Activated T-cell treated with anti-CD3 and anti-CD28 coated beads, Interleukin-2, amount 50 U/mL, for 1 hour (primary cell): ENCODE measurements at places on chromosomes 2 and 18.

DNA sequence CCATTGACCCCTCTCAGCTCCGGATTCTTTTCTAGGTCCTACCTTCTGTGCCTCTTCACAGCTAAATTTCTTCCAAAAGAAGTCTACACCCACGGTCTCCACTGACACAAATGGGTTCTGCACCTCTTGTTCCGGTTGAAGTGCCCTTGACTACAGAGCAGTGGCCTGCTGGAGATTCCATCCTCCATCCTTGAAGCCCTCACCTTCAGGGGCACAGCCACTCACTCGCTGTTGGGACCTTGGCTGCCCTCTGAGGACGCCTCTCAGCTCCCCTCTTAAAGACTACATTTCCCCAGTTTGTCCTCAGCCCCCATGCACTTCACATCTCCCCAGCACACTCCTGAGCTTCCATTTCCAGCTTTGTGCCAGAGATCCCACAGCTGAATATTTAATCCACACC lies 226.3 kb downstream of the ATAD2B start:
- DNase-seq: no peak

DNA sequence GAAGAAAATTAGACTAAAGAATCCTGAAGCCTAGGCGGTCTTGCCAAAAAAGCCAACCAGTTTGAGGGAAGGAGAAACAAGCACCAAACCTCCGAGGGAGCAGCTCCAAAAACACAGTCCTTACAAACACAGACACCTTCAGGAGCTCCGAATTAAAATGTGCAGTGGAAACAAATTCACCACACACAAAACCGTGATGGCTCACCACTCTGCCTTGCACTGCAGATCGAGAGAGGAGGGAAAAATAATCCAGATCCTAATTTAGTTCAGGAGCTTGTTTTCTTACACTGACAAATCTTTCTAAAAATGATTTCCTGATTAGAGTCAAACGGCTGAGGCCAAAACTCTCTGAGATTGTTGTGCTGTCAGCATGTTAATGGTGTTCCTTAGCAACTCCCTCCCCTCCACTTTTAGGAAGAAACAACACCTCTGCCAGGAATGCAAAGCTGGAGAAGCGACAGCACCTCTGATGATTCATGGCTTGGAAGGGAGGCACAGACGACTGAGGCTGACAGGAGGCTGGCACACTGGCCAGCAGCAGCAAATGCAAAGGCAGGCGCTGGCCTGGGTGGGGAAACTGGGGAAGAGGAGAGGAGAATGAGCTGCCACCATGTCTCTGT lies 249.4 kb upstream of the KLHL29 start:
- DNase-seq: no peak

DNA sequence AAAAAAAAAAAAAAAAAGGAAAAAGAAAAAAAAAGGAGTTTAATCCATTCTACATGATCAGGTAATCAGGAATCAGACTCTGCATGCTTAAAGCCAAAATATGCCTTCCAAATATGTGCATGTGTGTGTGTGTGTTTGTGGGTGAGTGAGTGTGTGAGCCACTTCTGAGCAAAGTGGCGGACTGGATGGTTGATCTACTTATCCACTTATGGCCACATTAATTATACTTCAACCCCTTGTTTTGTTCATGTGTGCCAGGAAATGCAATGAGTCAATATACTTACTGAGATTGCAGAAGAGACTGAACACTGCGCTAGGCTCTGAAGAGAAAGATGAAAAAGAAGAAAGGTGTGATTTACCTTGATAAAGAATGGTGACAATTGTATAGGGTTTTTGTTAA lies 586.5 kb upstream of the NXPH2 start:
- no peak for DNase-seq

- no peak for DNase-seq
These were observed 126.1 kb downstream of the THNSL2 start for GRCh38 chr2:88296247-88296646.

- no peak for DNase-seq
These were observed 18.8 kb upstream of the MREG start for GRCh38 chr2:216031960-216032689.

GRCh38 chr2:120578576-120579352 lies 156.9 kb upstream of the GLI2 start:
- no peak for DNase-seq

- no peak for DNase-seq
These were observed 156.5 kb upstream of the TPO start for GRCh38 chr2:1256632-1257324.

- DNase-seq: no peak
These were observed 72.1 kb downstream of the CABLES1 start for GRCh38 chr18:23207191-23207955.

- DNase-seq: no peak
These were observed 134.2 kb downstream of the LAMA1 start for GRCh38 chr18:6983366-6983765.

DNA sequence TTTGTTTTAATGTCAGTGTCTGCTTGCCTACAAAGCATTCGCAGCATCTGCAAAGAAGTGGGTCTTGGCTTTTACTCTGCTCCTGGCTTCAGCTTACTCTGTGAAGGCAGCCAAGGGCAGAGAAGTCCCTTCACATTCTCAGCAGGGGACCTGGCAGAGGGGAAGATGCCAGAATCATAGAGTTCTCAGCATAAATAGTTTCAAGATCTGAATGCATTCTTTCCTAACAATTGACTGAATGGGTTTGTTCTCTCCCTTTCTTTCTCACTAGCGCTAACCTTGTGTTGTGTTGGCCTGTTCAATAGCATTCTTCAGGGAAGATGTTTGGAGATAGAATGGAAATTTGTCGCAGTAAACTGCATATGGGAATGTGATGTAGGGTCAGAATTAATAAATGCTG lies 106.9 kb downstream of the FARSB start:
- no peak for DNase-seq

- DNase-seq: no peak
These were observed 67.7 kb upstream of the GRB14 start for GRCh38 chr2:164688896-164689419.

GRCh38 chr2:108958002-108958401 lies 31.0 kb downstream of the EDAR start:
- DNase-seq: no peak

DNA sequence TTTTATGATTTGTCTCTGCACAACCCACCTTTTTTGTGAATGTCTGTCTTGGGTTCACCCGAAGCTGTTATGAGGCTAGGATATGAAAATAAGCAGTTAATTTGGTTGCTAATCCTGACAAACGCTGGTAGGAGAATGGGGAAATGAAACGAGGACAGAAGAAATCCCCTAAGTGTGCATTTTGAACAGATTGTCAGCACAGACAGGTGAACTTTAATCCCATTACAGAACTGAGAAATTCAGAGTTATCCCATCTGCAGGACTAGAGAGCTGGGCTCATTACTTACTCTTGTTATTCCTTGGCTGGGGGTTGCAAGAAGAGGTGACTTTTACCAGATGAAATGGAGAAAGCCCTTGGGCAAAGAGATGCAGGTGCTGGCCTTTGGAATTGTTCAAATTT lies 123.3 kb upstream of the NYAP2 start:
- no peak for DNase-seq
